ENCODE measurements at places on chromosomes 5 and 9. TPM values are rescaled to one million over a fixed set of nuclear protein-coding genes. Genes with fewer than 3 reads are reported as not detected.

The PCAT7 gene
- total RNA-seq, result 3.2 TPM

GRCh38 chr5:136242611-136243010 lies 49.6 kb upstream of the SMIM32 start:
- DNase-seq, result no peak

The DBN1 gene
- 37.3 TPM for total RNA-seq

- no peak for DNase-seq
Measured at GRCh38 chr5:139404484-139404840, 573 bp upstream of the SPATA24 start.

The MYMK gene
- not detected for total RNA-seq

The CTXN3 gene
- total RNA-seq, result not detected

GRCh38 chr5:59222687-59223511 lies 640.0 kb downstream of the RAB3C start:
- DNase-seq, result no peak

The CHD1 gene
- 79.7 TPM for total RNA-seq

The PITX1 gene
- 13.1 TPM for total RNA-seq

DNA sequence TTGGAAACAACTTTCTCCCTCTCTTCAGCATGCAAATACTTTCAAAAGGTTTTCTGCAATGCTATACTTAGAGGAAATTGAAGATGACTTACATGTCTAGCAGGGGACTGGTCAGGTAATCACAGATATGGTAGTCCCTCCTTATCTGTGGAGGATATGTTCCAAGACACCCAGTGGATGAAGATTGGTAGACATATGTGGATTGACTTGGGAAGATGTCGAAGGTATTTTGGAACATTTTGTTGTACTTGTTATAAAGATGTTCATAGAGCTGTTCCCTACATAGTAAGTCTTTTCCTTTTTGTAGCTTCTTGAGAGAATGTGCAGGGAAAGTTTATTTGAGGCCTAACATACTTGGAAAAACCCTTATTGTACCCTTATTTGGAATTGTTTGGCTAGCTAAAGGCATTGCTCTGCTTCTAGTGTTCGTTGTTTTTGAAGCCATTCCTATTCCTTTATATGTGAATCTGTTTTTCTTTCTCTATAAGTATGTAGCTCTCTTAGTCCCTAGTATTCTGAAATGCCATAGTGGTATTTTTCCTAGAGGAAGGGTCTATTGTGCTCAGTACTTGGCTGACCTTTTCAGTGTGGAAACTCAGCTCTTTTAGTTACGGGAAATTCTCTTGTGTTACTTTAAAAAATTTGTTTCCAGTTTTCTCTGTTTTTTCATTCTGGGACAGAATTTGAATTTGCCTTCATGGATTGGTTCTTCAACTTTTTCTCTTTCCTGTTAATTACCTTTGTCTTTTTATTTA lies 25.7 kb downstream of the GPR151 start:
- no peak for DNase-seq

GRCh38 chr5:148831590-148832565 lies 5.5 kb downstream of the ADRB2 start:
- no peak for DNase-seq

The CDK9 gene
- total RNA-seq, result 16.8 TPM

DNA sequence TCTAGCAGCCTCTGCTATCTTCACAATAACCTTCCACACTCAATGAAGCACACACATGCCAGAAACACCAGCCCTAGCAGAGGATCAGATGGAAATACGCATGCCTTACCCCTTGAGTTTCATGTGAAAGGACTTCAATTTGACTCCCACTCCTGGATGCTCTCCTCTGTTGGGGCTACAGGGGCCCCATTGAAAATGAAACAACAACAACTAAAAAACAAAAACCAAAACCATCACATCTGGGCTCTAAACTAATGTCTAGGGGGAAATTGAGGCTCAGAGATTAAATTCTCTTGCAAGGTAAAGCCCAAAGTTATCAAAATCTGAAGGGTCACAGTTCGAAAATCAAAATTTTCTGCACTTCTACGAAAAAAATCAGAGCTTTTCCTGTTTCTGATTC lies 7.9 kb upstream of the RFESD start:
- no peak for DNase-seq

DNA sequence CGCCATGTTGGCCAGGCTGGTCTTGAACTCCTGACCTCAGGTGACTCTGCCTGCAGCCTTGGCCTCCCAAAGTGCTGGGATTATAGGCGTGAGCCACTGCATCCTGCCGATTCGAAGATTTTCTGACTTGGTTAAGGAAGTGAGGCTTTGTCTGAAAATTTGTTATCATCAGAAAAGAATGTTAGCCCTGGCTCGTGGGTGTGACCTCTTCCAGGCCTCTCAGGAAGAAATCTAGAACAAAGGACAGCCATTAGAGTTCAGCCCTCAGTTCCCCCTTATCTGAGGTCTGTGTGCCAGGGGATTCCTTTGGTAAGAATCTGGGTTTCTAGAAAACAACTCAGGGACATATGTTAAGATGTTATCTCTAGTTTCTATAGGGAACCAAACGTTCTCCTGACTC lies 6.2 kb downstream of the OR2S2 start:
- DNase-seq, result no peak

DNA sequence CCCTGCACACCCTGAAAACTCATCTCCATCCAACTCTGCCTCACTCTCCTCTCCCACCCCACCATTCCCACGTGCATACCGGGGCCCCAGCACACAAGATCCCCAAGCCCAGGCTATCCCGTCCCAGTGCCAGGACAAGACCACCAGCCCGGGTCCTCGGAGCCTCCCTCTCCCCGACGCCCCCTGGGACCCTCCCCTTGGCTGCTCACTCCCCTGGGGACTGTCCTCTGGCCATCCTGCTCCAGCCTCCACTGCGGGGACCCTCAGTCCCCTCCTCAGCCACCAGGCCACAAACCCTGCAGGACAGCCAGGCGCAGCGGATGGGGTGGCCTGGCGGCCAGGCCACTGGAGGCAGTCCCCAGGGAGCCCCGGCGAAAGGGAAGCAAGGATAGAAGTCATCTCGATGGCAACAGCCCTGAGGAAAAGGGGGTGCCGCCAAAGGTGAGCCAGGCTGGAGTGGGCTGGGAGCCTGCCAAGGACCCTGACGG lies 62.8 kb downstream of the C9orf50 start:
- DNase-seq, result no peak

DNA sequence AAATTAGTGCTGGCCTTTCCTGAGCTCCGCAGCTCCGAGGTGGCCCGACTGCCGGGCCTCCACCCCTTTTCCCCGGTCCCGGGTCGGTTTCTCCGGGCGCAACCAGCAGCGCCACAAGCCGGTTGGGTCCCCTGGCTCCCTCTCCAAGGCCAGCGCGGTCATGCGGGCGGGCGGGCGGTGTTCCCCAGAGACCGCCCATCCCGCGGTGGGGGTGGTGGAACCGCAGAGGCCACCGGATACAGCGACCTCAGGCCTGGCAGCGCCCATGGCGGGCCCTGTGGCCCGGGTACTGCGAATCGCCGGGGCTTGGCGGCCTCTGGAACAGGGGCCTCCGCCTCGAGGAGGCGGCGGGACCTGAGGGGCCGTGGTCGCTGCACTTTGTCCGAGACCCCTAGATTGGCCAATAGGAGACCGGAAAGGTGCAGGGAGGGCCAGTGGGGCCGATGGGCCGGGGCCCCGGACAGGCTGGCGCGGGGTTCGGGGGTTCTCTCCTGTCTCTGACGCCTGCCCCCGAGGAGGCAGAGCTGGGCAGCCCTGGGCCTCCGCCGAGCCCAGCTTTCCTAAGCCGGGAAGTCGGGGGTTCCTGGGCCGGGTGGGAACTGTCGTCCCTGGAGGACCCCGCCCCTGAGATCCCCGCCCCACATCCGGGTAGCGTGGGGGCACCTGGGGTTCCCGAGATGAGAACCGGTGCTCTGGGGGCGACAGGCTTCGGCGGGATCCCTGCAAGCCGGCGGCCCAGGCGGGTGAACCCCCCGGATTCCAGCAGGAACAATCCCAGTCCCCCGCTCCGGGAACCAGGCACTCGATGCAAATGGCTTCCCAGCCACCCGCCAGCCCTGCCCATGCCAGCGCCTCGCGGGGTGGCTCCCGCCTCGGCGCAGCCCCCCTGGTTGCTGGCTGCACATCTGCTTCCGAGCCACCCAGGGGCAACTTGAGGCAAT lies 293.9 kb downstream of the ZSWIM6 start:
- DNase-seq, result no peak

The EGFL7 gene
- not detected for total RNA-seq

GRCh38 chr9:75504721-75505120 lies 385.8 kb upstream of the PCSK5 start:
- no peak for DNase-seq

- DNase-seq, result no peak
Measured at GRCh38 chr9:30815585-30815984, 1568.9 kb upstream of the ACO1 start.

- no peak for DNase-seq
Measured at GRCh38 chr9:112325600-112325999, 7.8 kb downstream of the PTBP3 start.

The FRMD3 gene
- 9.6 TPM for total RNA-seq

GRCh38 chr5:25435882-25436281 lies 791.1 kb upstream of the CDH10 start:
- DNase-seq, result no peak

- peak; percentile 76 for DNase-seq
Measured at GRCh38 chr5:159262859-159263568, at the start of gene UBLCP1. Gene UBLCP1, plus strand, starts transcription at chr5:159263290. Its CDS starts 5,626 bp downstream, at chr5:159268916.

DNA sequence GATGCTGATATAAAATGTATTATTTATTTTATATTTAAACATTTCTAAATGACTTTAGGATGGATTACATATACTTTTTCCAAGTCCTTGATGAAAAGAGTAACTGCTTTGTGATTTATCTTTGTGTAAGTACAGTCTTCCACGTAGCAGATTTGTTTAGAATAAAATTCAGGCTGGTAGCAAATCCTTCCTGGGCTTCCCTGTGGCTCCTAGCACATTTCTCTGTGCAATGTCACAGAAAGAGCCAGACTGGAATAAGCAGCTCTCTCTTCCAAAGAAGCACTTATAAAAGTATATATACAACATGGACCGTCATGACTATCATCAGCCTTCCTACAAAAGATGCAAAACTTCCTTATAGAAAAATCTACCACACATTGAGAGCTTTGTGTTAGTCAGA lies 388.6 kb downstream of the ACTL7B start:
- no peak for DNase-seq

DNA sequence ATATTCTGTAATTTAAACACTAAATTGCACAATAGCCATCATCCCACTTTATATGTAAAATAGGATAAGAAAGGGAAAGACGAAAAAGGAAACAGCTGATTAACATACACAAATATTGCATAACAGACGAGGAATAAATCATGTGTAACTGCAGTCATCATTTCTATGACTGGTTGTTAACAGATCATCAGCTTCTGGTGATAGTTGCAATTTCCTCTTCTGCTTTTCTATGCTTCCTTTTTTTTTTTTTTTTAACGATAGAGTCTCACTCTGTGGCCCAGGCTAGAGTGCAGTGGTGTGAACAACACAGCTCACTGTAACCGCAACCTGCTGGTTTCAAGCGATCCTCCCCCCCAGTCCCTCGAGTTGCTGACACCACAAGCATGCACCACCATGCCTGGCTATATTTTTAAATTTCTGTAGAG lies 22.5 kb upstream of the JAKMIP2 start:
- DNase-seq, result no peak

GRCh38 chr5:127409246-127409917 lies 108.1 kb upstream of the PRRC1 start:
- no peak for DNase-seq

DNA sequence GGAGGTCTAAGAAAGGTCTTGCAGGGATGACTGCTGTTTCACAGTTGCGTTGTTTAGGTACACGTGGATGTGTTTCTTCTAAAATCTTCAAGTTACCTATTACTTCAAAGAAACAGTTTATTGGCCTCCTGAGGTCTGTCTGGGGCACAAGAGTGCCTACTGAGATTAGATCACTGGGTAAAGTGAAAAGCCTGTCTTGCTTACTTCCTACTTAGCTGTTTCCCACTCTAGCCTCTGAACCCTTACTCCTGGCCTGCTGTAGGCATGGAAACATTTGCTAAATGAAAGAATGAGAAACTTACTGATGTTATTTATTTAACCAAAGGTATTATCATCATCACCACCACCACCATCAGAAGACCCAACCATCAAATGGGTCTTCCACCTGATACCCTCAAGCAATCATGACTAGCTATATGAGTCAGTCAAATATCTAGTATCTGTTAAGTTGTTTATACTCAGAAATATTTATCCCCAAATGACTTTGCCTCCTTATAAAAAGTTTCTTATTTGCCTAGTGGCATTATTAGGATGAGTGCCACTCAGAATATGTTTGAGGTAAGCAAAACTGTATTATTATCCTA lies 92.5 kb downstream of the ELAVL2 start:
- DNase-seq, result no peak

DNA sequence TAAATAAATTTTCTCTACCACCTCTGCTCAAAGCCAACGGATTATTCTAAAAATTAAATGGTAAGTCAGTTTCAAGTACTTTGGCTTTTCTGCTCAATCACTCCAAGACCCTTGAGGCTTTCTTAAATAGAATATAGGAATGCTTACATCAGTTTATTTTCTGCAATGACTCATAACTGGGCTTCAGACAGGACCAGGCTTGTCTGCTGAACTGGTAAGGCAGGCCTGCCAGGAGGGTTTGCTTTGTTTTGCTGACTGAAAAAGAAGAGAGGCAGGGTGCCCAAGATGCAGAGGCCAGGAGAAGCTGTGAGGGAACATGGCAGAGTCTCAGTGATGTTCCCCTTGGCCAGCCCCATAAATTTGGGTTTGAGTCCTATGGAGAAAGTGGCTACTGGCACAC lies 60.3 kb upstream of the EPB41L4A start:
- no peak for DNase-seq

The DOCK2 gene
- total RNA-seq, result not detected

The ABO gene
- not detected for total RNA-seq

DNA sequence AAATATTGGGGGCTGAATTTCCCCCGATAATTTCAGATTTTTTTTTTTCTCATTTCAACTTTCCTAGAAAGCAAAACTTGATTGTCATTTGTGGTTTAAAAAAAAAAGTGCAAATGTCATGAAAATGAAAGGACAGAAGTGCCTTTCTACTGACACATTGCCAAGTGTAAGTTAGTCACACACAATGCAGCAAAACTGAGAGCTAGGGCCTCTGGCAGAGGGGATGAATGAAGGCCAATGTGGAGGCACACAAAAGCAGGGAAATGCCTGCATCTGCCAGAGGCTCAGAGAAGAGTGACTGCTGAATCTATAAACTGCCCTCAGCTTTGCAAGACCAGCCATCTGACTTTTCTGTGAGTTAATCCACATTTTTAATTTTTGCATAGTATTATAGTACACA lies 6.8 kb upstream of the IFNA5 start:
- no peak for DNase-seq

- DNase-seq, result no peak
Measured at GRCh38 chr9:131038256-131039128, 29.5 kb downstream of the LAMC3 start.

DNA sequence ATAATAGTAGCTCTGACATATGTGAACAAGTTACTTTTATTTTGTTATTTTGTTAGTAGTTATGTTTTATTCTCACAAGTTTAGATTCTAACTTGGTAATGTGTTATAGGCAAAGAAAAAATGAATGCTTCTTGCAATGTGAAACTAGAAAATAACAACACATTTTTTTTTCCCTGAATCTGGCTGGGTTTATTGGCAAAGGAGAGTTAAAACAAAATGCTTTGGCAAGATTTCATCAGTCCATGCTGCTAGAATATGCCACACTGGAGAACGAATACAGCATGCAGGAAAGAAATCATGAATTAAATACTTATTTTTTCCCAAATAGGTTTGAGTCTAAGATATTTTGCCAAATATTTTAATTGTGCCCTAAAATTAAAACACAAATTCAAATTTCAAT lies 1048.1 kb upstream of the ACO1 start:
- DNase-seq, result no peak

GRCh38 chr9:106731910-106732309 lies 131.1 kb upstream of the ZNF462 start:
- no peak for DNase-seq

- no peak for DNase-seq
Measured at GRCh38 chr5:106092455-106092854, 1578.3 kb downstream of the EFNA5 start.
